Activated T-helper 1 cell treated with Interleukin-2 at 50 U/mL for 16 hours (primary cell): ENCODE measurements at places on chromosomes 5 and 9.

DNA sequence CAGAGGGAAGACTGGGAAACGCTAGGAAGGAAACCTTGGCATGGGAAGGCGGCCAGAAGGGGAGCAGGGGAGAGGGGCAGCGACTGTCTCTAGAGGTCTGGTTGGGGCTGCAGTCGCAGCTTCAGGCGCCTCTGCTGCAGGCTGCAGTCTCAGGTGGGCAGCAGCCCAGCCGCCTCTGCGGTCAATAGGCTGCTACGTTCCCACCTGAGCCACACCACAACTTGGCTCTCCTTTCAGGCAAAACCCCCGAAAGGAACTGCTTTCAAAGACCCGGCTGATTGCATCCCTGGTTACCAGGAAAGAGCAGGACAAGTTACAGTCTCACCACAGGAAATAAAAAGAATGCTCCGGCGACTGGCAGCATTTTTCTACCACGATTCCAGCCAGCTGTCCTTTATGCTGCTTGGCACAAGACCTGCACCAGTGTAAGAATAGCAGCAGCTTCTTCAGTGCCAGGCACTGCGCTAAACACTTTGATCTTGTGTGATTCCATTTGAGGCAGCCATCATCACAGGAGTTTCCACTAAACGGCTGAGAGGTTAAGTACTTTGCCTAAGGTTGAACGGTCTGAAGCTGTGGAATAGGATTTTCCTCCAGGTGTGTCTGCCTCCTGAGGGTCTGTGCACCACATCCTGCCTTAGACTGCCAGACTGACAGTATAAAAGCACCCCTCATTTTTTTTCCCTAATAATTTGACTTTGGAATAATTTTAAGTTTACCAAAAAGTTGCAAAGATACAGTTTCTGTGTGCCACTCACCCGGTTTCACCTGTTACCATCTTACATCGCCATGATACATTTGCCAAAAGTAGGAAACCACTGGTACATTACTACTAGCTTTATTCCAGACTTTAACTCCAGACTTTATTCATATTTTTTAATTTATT is 7.5 kb downstream of the RPS14 start:
- DNase-seq, result no peak

GRCh38 chr5:157215514-157216167 is 35.0 kb downstream of the ITK start:
- no peak for DNase-seq

DNA sequence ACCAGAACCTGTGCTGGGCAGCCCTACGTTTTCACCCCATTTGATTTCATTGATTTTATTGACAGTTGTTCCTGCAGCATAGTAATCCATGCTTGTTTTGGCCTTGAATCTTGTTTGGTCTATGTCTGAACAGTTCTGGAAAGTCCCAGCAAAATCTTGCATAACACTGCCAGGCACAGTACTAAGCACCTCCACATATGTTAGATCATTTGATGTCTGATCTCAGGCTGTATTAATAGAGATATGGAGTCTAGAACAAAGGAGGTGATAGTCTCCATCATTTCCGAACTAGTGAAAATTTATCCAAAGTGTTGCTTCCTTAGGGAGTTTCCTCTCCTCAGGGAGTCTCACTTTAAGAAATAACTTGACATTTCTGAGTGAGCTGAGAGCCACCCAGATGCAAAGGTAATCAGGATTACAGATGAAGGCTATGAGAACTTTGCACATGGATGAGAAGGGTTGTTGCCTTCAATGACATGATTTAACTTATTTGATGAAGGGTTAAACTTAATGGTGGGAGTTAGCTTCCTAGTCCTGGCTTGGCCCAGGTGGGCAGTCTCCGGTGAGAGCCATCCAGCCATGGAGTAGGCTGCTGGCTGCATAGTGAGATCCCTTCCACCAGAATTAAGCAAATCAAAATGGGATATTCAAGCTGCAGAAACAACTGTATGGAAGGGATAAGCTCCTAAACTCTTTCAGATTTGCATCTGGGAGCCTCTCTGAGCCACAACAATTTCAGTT is 173.8 kb upstream of the MVB12B start:
- DNase-seq, result no peak

GRCh38 chr5:56649569-56649968 is 165.8 kb upstream of the MAP3K1 start:
- DNase-seq, result no peak

DNA sequence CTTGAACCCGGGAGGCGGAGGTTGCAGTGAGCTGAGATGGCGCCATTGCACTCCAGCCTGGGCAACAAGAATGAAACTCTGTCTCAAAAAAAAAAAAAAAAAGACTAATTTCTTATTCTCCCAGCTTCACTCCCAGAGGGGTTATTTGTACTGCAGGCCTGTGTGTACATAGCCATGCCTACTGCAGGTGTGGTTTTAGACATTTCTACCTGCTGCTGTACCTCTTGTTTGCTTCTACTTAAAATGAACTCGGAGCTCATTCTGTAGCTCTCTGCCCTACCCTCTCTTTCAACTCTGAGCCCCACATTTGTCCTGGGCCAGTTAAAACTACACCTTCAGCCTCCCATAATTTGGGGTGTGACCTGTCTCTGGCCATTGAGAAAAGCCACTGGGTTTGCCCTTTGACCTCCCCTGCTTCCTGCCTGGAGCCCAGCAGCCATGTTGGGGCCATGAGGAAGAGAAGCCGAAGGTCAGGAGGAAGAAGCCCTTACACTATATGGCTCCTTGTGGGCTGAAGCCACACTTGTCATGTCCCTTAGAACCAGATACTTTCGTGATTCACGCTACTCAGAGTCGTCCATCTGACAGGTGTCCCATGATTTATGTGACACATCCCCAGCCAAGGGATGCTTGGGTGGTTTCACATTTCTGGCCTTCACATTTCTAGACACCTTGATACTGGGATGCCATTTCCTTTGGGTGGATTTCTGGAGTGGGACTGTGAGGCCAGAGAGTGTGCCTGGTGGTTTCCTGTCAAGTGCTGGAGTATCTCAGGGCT is 9.4 kb upstream of the CARD19 start:
- no peak for DNase-seq

DNA sequence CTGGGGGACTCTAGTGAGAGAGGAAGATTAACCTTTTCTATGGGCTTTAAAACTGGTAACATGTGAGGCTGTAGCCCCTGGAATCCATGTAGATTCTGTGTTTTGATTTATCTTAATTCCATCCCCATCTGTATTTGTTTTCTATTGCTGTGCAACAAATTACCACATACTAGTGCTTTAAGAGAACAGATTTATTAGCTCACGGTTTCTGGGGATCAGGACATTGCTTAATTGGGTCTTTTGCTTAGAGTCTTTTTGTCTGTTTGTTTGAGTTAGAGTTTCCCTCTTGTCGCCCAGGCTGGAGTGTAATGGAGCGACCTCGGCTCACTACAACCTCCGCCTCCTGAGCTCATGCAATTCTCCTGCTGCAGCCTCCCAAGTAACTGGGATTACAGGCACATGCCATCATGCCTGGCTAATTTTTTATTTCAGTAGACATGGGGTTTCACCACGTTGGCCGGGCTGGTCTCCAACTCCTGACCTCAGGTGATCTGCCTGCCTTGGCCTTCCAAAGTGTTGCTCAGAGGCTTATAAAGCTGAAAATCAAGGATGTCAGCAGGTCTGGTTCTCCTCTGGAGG is 29.9 kb upstream of the GNA14 start:
- no peak for DNase-seq

DNA sequence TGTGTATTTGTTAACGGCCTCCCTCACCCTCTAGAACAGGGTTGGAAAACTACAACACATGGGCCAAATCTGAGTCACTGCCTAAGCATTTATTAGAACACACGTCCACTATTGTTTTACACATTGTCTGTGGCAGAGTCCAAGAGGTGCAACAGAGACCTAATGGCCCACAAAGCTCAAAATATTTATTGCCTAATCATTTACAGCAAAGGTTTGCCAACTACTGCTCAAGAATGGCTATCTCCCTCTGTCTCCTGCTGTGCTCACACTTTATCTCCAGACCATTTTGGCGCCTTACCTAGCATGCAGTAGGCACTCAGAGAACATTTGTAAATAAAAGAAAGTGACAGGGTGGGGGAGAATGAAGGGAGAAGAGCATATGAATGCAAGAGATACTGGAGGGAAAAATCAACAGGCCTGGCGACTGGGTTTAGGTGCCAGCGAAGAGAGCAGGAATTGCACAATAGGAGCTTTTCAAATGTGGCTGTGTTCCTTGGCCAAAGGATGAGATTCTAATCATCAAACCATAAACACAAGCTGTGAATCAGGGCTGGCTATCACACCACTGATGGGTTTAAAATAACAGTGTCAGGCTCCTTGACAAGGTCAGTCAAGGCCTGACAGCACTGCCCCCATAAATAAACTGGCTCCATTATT is 80.3 kb downstream of the EPB41L4A start:
- no peak for DNase-seq

GRCh38 chr9:116073826-116074225 is 79.8 kb upstream of the PAPPA start:
- no peak for DNase-seq

- DNase-seq, result no peak
Measured at GRCh38 chr5:170848033-170848432, 13.8 kb upstream of the RANBP17 start.

DNA sequence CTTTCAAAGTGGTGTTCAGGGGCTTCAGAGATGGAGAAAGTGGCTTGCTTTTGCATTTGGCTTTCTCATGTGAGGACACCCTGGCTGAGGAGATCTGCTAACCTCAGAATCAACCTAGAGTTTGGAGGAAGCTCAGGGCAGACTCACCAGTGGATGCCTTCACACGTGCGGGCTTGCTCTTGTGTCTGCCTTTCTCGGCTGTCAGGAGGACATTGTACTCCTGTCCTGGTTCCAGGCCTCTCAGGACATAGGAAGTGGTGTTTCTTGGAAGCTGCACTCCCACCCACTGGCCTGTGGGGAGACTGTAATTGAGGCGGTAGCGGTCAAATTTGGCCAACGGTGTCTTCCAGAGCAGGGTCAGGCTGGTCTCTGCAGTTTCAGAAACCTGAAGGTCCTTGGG is 44.5 kb downstream of the TNC start:
- no peak for DNase-seq

DNA sequence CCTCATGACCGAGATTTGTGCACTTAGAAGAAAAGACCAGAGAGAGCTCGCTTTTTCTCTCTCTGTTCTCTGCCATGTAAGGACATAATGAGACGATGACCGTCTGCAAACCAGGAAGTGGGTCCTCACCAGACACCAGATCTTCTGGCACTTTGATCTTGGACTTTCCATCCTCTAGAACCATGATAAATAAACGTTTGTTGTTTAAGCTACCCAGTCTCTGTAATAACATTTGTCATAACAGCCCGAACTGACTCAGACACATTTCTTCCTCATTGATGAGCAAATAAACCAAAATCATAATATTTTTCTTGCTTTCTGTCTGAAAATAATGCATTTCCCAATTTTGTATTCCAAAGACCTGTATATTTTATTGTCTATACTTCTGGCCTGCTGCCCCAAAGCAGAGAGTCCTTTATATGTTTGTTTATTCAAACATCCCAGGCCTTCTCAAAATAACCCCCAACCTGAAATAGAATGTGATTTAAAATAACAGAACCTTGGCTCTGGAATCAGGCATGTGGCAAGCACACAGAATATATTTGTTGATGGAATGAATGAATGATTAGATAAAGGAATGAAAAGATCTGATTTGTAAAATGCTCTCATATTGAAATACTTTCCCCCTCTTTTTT is 396.5 kb downstream of the ADGRV1 start:
- DNase-seq, result no peak

DNA sequence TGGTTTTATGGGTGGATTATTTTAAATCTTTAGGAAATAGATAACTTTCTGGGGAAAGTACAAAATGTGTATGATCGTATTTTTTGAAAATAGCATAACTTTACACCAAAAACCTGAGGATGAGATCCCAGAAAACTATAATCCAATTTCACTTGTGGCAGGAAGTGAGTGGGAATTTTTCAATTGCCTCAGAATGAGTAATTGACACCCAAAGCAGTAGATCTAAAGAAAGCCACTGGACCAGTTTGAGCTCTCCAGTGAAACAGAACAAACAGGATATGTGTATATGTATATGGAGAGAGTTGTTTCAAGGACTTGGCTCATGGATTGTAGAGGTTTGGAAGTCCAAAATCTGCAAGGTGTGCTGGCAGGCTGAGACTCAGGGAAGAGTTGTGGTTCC is 109.2 kb upstream of the SHB start:
- DNase-seq, result no peak

- no peak for DNase-seq
Measured at GRCh38 chr5:128097781-128098180, 14.2 kb downstream of the SLC12A2 start.

GRCh38 chr9:83220730-83221129 is 157.8 kb upstream of the RASEF start:
- no peak for DNase-seq

- no peak for DNase-seq
Measured at GRCh38 chr5:177412603-177413233, 3.4 kb upstream of the F12 start.
